Activated CD8-positive, alpha-beta memory T cell treated with anti-CD3 and anti-CD28 coated beads, Interleukin-2, amount 10 ng/mL, durations not matched to agents 7 days and 5 days (primary cell): ENCODE measurements at places on chromosomes 6 and 20.

GRCh38 chr20:36519944-36520343, 21.4 kb upstream of the MYL9 start:
- DNase-seq: no peak

DNA sequence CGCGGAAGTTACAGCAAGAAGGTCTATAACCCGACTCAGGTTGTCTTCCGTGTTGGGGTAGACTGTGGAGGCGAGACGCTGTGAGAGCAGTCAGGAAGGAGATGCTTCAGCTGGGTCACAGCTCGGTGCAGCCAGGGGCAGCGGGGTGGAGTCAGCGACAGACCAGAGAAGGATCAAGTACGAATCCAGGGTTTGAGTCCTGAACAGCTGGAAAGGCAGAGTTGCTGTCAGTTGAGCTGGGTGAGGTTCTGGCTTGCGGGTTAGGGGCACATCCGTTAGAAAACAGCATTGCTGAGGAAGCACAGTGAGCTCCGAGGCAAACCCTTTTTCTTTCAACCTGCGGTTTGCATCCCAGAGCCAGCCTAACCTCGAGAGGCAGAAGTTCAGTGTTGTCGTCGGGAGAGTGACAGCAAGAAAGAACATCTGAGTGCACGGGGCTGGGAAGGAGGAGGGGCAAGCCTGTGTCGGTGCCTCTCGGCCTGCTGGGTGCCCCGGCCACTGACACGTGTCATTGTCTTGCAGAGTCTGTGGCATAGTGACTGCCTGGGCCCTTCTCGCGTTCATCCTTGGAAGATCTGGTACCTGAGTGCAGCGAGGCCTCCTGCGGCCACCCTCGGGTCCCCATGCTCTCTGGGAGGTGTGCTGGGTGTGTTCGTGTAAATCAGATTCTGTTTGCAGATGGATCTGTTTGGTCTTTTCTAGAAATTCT, 20.0 kb downstream of the PNLDC1 start:
- peak; percentile 63 for DNase-seq

DNA sequence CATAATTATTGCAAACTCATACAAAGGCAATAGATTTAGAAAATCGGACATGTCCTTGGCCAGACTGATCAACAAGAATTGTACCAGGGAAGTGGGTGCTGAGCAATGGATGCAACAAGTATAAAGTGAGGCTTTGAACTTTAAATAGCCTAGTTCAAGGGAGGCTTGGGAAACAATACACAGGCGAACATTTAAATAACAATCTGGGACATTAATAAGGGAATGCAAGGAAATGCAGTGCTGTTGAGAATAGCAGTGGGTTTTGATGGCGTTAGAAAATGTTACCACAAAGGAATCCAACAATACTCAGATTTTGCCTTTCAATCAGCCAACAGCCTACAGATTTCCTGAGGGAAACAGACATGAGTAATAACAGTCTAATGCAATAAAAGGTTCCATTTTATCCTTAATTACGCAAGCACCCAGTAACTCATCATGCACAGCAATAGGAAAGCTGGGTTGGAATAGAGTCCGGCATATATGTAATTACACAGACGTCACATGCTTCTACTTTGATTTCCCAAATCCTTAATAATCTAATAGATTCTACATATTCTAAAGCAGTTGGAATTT, 134.6 kb downstream of the PHACTR1 start:
- DNase-seq: no peak

GRCh38 chr6:4521070-4521469, 255.1 kb upstream of the CDYL start:
- no peak for DNase-seq

- DNase-seq: no peak
Measured at GRCh38 chr6:147711476-147711875, 203.0 kb downstream of the SAMD5 start.

DNA sequence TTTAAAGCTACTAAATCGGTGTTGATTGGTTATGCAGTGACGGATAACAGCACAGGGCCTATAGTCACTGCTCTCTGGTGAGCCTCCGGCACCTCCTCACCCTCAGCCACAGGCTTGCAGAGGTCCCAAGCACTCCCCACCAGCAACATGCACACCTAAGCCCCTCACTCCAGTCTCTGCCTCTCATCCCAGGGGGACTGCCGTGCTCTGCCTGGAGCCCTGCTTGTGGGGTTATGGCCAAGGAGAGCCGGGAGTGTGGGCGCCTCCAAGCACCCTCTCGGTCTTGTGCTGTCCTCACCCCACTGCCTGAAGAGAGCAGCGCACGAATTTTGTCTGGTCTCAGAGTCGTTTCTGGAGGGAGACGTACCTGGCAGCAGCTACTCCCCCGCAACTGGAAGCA, 6.8 kb upstream of the EEF1A2 start:
- DNase-seq: no peak

- DNase-seq: no peak
Measured at GRCh38 chr6:167532410-167533288, 207.8 kb downstream of the TTLL2 start.

DNA sequence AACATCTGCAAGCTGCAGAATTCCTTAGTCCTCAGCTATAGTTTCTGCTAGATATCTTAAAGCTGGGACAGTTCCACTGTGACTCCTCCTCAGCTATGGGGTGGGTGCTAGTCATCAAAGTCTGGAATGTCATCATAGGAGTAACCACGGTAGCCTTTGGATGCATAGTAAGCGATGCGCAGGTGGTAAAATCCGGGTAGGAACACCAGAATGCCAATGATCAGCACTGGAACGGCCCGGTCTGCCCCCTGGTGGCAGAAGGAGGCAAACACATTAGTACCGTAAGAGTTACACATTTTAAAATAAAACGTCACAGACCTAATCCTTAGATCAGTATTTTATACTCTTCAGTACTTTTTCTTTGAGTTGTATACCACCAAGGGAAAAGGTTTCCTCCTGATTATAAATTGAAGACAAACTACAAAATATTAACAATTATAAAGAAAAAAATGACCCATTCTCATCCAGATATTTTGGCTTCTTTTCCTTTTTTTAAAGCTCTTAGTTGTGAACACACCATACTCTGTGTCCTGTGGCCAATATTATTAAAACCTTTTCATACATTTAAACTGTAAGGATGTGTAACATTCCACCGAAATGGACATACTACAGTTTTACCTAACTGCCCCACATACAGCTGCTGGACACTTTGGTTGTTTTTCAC, 18.9 kb downstream of the PCNA start:
- peak; percentile 78 for DNase-seq

DNA sequence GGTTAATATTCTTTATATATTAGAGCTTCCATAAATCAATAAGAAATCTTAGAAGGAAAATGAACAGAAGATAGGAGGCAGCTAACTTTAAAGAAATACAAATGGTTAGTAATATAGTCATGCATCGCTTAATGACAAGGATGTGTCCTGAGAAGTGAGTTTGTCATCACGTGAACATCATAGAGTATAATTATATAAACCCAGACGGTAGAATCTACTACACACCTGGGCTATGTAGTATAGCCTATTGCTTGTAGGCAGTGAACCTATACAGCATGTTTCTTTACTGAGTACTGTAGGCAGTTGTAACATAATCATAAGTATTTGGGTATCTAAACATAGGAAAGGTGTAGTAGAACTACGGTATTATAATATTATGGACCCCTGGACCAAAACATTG, 14.3 kb downstream of the TBPL1 start:
- DNase-seq: no peak

DNA sequence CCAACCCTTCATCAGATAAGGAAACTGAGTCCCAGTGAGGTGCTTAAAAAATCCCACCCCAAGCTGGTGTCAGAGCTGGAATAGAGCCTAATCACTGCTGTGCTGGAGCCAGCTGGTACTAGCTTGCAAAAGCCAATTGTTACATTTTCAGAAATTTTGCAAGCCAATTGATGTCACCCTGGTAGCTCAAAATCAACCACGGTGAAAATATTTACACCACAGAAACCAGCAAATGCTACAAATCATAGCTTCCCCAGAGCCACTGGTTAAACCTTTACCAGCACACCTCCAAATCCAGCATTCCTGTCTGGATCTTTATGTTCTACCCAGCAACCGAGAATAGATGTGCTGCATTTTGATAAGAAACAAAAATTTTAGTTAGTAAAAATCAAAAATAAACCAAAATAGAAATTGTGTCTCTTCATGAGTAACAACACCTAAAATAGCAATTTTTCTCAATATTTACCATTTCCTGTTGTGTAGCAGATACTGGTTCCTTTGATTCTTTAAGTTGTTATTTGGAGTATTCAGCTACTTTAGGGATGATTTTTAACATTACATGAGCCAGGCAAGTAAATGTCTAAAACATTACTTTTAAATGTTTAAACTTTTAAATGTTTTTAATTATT, 7.2 kb upstream of the LCA5 start:
- no peak for DNase-seq

DNA sequence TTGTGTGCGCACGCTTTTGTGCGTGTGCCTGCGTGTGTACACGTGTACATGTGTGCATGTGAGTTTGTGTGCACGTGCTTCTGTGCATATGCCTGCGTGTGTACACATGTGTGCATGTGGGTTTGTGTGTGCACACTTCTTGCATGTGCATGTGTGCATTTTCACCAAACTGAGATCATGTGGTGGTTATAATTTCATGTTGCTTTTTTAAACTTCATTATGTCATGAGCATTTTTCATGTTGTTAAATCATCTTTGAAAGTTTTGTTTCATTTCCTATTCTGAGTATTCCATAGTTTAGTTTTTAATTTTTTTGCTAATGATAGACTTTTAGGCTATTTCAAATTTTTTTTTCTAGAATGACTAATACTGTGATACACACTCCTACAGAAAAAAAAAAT, 6.4 kb upstream of the CST3 start:
- no peak for DNase-seq

DNA sequence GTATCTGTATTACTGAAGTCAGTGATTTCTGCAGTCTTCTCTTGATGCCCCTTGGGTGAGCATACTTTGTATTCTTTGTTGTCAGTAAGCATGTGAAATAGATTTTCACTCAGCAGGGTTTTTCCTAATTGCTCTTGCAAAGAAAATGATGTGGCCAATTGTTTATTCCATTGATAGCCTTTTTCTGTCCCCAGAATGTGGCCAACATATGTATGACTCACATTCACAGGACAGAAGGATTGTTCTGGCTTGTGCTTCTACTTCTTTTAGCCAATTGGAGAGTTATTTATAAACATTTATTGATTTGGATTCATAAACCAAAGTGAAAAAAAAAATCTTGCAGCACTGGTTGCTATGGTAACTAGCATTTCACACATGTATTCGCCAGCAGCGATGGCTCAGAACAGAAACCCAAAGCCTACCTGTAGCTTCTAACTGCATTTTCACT, 54.4 kb upstream of the RBM24 start:
- no peak for DNase-seq

GRCh38 chr20:34896086-34896621, 19.7 kb downstream of the ACSS2 start:
- DNase-seq: no peak

DNA sequence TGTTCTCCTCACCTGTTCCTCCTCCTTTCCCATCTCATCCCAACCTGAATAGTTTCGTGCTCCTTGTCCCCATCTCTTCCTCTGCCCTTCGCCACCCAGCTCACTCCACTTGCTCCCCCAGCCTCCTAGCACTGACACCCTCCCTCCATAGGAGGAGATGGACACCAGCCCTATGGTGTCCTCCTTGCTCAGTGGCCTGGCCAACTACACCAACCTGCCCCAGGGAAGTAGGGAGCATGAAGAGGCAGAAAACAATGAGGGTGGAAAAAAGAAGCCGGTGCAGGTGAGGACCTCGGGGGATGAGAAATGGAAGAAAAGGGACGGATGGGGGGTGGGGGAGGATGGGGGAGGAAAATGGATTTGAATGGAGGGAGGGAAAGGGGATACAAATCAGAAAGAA, 6.2 kb downstream of the SLC12A5 start:
- DNase-seq: no peak

- DNase-seq: peak; percentile 37
Measured at GRCh38 chr20:41178495-41178894, 41.2 kb downstream of the PLCG1 start.

DNA sequence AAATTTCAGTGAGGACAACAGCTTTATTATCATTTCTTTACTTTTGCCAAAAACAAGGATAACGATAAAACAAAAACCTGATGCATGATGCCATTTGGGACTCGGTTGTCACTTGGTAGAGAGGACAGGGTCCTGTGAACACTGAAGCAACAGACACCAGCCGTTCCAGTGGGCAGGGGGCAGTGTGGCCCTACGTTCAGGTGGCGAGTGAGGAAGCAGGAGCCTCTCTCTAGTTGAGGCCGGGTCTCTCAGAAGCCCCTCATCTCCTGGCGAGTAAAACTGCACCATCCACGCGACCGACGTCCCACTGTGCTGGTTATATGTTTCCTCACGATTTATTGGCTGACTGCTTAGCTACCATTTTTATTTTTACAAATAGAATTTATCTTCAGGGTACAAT, 231.6 kb downstream of the THBS2 start:
- DNase-seq: no peak

DNA sequence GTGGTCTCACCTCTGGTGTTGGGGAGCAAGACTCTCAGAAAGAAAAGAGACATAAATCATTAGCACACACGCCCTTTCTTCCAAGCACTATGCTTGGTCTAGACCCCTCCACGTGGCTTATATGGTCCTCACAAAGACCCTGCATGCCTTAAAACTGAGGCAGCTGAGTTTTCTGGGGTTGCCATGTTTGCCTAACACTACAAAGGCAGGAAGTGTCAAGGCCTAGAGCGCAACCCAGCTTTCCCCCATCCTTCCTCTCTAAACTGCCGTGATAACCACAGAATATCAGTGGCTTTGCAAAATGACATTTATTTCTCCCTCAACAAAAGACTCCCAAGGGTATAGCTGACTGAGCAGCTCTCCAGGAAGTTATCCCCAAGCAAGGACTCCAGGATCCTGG, 146.5 kb upstream of the TOP1 start:
- peak; percentile 64 for DNase-seq

GRCh38 chr6:133128191-133128590, 113.0 kb upstream of the EYA4 start:
- no peak for DNase-seq

DNA sequence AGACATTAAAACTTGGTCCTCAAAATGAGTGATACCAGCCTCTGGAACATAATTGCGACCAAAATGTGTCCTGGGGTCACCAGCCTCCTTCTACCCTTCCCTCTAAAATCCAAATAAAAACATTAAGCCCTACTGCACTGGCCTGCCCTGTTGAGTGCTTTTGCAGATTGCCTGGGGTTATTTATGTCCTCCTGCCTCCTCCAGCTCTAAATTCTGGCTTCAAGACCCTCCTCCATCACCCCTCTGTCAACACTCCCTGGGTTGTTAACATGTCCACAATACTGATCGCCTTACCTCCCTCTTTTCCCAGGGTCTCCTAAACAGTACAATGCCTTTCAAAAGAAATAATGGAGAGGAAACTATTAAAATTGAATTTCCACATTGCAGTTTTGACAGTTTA, 327.5 kb downstream of the NRN1 start:
- DNase-seq: no peak

- no peak for DNase-seq
Measured at GRCh38 chr20:51563486-51564332, 21.2 kb upstream of the NFATC2 start.

GRCh38 chr6:85920782-85921181, 278.1 kb upstream of the SYNCRIP start:
- DNase-seq: no peak

GRCh38 chr20:57388953-57389694, 2.1 kb upstream of the RBM38 start:
- peak; percentile 67 for DNase-seq

- no peak for DNase-seq
Measured at GRCh38 chr6:81380718-81381338, 371.7 kb downstream of the TENT5A start.
